ENCODE measurements at places on chromosomes 11 and 22. TPM values are rescaled to one million over a fixed set of nuclear protein-coding genes. Genes with fewer than 3 reads are reported as not detected.

The MS4A15 gene
- not detected for polyA plus RNA-seq

The OR6T1 gene
- polyA plus RNA-seq: not detected

The IL10RA gene
- polyA plus RNA-seq: 0.76 TPM

The TMEM121B gene
- 15.8 TPM for polyA plus RNA-seq

Measured in neural cell (in vitro differentiated cells).